KBM-7 (cell line): ENCODE measurements at places on chromosomes 6 and 20.

- no peak for DNase-seq
Measured at GRCh38 chr6:139553916-139554315, 179.5 kb upstream of the CITED2 start.

DNA sequence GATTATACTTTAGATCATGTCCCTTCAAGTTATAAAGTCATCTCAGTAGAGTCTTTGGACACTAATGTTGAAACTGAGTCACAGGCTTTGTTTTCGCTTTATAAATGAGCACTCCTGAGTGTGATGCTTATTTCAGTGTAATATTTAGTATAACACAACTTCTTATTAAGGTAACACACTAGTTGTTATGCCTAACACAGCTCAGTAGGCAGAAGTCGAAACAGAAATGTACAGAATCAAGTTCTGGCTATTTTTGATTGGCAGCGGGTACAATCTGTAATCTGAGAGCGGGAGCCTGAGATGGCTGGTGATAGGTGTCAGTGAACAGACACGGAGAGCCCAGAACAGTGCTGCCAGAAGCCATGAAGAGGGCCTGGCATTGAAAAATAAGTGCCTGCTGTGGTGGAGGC is 11.4 kb downstream of the HECA start:
- DNase-seq = no peak

GRCh38 chr20:58696411-58696961 is 3.9 kb downstream of the NPEPL1 start:
- no peak for DNase-seq

- DNase-seq = no peak
Measured at GRCh38 chr6:124055963-124056362, 252.3 kb downstream of the NKAIN2 start.

- DNase-seq = peak; percentile 43
Measured at GRCh38 chr20:32391003-32391402, 32.9 kb downstream of the ASXL1 start.

- no peak for DNase-seq
Measured at GRCh38 chr6:83854001-83854501, 891 bp downstream of the RIPPLY2 start.

DNA sequence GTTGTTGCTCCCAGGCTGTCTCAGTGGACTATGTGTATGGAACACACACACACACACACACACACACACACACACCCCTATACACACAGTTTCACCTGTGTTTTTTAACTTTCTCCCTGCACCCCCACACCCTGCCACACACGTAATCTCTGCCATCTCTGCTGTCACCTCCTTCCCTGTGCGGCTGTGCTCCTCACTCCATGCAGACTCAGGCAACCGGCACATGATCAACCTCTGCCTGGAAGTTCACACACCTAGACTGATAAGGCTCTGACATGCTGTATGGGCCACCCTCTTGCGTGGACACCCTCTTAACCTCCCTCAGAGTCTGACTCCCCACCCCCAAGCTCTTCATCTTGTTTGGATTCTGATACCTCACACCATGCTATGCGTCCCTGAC is 152.3 kb upstream of the THEMIS start:
- no peak for DNase-seq

GRCh38 chr6:42336431-42336830 is 115.3 kb downstream of the TRERF1 start:
- DNase-seq = no peak

- DNase-seq = peak; percentile 18
Measured at GRCh38 chr6:140462453-140463311, 1088.2 kb upstream of the CITED2 start.

- DNase-seq = no peak
Measured at GRCh38 chr6:78089531-78089930, 436.7 kb downstream of the MEI4 start.

GRCh38 chr6:70299456-70299855 is 3.4 kb downstream of the COL9A1 start:
- peak; percentile 9 for DNase-seq

DNA sequence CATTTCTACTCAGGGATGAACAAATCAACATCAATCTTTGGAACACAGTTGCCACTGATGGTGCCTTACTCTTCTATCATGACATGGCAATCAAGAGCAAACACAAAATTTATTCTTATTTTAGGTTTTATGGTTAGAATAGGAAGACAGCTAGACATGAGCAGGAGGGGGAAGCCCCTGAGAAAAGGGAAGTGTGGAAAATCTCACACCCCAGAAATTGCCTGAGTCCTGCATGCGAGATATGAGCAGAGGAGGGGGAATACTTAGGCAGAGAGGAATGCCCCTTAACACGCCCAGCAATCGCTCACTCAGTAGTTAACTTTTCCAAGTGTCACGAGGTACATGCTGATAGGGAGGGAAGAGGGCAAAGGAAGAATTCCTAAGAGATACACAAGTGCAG is 79.3 kb downstream of the PLG start:
- DNase-seq = no peak

- no peak for DNase-seq
Measured at GRCh38 chr20:48708116-48708515, 119.7 kb downstream of the PREX1 start.

GRCh38 chr20:64091770-64092169 is 7.6 kb upstream of the LKAAEAR1 start:
- DNase-seq = no peak

GRCh38 chr6:158175111-158175510 is 7.0 kb downstream of the GTF2H5 start:
- no peak for DNase-seq

DNA sequence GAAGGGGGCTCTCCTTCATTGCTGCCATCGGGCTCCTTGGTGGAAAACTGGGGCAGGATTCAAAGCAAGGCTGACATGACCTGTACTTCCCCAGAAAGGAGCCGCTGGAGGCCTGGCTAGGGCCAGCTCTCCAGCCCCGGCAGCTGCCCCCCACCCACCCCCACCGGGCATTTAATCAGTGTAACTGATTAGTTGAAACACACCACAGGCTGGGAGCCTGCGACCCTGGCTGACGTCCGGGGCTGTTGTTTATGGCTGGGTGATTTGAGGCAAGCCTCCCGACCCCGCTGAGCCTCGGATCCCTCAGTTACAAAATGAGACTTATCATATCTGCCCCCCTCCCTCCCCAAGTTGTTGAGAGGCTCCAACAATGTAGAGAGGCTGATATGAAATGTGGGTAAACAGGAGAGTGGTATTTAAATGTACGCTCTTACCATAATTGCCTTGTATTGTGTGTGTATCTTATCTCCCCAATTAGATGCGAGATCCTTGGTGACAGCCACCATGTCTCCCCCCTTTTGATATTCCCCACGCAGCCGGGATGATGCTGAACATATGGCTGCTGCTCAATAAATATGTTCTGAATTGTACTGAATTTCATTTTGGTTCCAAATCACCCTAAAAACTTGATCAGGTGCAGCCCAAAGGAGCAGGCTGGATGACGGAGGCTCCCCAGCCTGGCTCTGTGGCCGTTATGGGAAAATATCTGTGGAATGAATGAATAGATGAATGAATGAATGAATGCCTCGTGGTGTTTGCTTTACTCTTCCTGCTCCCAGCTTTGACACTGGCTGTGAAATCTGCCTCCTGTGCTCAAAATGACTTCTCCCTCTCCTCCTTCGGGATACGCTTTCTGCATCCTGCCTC is 31.8 kb upstream of the APCDD1L start:
- DNase-seq = no peak

DNA sequence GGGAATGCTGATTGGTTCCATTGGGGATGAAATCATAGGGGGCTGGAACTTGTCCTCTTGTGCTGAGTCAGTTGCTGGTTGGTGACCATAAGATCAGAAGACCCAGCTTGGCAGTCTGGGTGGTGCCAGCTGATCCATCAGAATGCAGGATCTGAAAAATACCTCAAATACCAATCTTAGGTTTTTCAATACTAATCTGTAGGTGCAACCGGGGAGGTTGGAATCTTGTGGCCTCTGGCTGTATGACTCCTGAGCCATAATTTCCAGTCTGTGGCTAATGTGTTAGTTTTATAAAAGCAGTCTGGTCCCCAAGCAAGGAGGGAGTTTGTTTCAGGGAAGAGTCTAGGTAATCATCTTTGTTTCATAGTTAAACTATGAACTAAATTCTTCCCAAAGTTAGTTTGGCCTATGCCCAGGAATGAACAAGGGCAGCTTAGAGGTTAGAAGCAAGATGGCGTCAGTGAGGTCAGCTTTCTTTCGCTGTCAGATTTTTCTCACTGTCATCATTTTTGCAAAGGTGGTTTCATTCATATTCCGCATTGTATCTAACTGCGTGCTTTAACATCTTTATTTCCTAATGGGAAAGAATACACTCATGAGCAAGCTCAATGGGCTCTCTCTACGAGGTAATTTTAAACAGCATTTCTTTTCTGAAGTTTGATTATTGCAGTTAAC is 2.0 kb downstream of the ARMH2 start:
- no peak for DNase-seq

DNA sequence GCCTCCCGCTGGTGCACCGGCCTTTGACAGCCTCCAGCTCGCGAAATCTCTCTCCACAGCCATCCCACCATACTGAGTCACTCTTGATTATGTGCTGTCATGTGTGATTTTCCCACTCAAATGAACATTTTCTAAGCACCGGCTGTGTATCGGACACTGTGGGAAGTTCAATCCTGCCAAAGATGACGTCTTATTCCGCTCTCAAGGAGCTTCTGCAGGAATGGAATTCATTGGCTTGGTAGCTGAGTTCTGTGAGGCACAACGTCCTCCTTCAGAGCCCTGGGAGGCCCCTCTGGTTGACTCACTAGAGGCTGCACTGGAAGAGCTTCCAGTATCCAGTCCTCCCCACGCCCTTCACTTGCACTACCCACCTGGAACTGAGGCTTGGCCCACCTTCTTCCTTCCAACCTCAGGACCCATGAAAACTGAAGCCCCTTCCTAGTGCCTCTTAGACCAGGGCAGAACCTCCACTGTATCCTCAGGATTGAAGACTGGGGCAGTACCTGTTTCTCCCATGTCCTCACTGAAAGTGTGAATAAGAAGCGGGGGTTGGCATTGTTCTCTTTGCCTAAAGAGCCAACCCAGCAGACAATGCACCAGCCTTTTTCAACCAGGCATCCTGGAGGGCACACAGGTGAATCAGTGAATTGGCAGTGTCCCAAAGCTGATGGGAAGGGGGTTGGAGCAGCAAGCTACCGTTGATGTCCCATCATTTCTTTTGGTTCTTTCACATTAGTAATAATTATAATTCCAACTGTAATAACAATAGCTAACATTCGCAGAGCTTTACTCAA is 1.7 kb downstream of the UNC5CL start:
- DNase-seq = no peak

GRCh38 chr20:31879143-31879987 is 8.9 kb downstream of the TTLL9 start:
- peak; percentile 83 for DNase-seq

- DNase-seq = no peak
Measured at GRCh38 chr20:8155229-8155628, 23.2 kb downstream of the PLCB1 start.

DNA sequence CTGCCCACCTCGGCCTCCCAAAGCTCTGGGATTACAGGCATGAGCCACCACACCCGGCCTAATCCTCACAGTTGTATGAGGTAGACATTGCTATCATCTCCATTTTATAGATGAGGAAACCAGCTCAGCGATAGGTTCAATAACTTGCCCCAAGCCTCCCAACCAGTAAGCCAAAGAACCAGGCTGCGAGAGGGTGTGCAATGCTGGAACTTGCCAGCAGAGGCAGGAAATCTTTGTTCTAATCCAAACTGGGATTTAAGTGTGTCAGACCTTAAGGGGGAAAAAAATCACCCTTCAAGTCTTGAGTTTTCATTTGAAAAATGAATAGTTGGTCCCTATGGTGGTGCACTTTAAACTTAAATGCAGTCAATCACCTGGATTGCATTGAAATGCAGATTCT is 20.1 kb upstream of the RNGTT start:
- peak; percentile 61 for DNase-seq

- no peak for DNase-seq
Measured at GRCh38 chr20:890666-891057, 25.5 kb downstream of the ANGPT4 start.

DNA sequence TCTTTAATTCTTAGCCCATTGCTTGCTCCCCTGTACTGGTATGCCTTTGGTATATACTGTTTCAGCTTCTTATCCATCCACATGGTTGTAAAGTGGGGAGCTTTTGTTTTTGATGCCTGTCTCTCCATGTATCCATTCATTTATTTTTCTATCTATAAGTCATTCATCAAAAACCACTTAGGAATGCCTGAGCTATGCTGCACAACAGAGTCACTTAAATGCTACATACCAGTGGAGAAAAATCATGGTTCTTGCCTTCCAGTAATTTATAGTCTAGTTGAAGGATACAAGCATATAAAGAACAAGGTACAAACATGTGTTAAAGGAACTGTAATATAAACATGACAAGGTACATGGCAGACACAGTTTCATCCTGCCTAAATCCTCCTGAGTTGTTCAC is 347.3 kb downstream of the NRN1 start:
- no peak for DNase-seq

- no peak for DNase-seq
Measured at GRCh38 chr6:146548898-146549374, 5.3 kb downstream of the RAB32 start.

GRCh38 chr20:61661025-61661424 is 404.7 kb downstream of the TAF4 start:
- no peak for DNase-seq
